Thoracic aorta (tissue), 2 donors: ENCODE measurements at places on chromosomes 12 and 14. TPM values are rescaled to one million over a fixed set of nuclear protein-coding genes. Genes with fewer than 3 reads are reported as not detected.

DNA sequence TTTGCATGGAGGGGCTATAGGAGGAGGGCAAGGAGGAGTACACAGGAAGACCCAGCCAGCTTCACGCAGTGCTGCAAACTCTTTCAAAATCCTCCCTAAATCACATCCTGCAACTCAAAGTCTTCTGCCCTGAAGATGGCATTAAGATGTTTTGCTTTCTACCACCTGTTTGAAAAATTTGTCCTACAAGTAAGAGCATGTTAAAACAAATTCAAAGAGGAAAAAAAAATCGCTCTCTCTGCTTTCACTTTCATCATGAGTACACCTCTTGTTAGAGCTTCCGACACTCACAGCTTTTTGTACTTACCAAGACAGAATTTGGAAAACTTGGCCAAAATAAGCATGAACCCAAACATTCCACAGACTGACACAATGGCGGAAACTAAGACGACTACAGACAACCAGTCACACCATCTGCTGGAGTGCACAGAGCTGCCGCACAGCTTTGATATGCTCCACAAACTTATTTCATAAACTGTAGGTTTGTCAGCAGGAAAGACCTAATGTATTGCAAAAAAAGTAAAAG lies 21.3 kb downstream of the GCH1 start:
- H3K4me3 ChIP-seq: peak overlapping the region; percentile 74
- H3K4me1 ChIP-seq: peaks cover 12% of the 10 kb centered on the region
- H3K36me3 ChIP-seq: no peaks in the 10 kb centered on the region
- H3K27me3 ChIP-seq: no peaks in the 10 kb centered on the region
- H3K27ac ChIP-seq: peak overlapping the region; percentile 41
- DNase-seq: no peak

DNA sequence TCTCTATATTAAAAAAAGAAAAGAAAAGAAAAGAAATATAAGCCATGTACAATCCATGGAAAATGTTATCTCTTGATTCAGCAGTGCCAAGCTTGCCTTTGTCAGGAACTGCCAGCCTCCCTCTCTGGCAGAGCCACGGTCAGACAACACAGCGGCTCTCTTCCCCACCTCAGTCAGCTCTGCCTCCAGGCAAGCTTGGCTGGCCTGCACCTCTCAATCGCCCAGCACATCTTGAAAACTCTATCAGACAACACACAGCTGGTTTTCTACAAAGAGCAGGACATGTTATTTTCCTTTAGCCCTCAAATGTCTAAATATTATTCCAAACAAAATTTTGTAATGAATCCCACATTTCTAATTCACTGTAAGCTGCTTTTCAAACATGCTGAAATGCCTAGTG lies 20.0 kb upstream of the GCH1 start:
- H3K27ac ChIP-seq: no peak overlapping the region
- H3K27me3 ChIP-seq: no peaks in the 10 kb centered on the region
- H3K4me1 ChIP-seq: no peaks in the 10 kb centered on the region
- H3K36me3 ChIP-seq: no peaks in the 10 kb centered on the region
- no peak overlapping the region for H3K4me3 ChIP-seq
- DNase-seq: no peak

GRCh38 chr14:91351512-91351862 lies 66.1 kb downstream of the CCDC88C start:
- H3K27me3 ChIP-seq: no peaks in the 10 kb centered on the region
- no peak overlapping the region for H3K27ac ChIP-seq
- no peaks in the 10 kb centered on the region for H3K36me3 ChIP-seq
- H3K4me1 ChIP-seq: peaks cover 9% of the 10 kb centered on the region
- no peak for DNase-seq
- H3K4me3 ChIP-seq: no peak overlapping the region

NGB gene
- total RNA-seq: not detected

TMEM119 gene
- total RNA-seq: 4.6 TPM

TAS2R50 gene
- 1.5 TPM for total RNA-seq

VAMP1 gene
- total RNA-seq: 29.9 TPM

DNA sequence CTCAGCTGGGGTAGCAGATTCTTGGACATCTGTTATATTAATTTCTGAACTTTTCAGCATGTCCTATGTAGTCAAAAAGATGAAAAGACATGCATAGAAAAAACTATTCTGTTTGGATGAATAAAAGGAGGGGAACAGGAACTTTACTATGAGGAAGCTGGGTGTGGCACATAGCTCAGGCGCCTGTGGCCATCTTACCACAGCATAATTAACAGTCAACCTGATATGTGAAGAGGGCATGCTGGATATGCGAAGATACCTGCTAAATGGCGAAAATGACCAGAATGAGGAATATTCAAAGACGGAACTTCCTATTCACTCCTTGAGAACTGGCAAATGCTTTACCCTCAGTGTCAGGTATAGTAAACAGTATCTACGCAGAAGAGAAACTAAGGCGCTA lies 18.4 kb downstream of the SETD3 start:
- H3K27ac ChIP-seq: no peak overlapping the region
- peaks cover 21% of the 10 kb centered on the region for H3K36me3 ChIP-seq
- H3K4me3 ChIP-seq: no peak overlapping the region
- no peaks in the 10 kb centered on the region for H3K4me1 ChIP-seq
- H3K27me3 ChIP-seq: no peaks in the 10 kb centered on the region

DNA sequence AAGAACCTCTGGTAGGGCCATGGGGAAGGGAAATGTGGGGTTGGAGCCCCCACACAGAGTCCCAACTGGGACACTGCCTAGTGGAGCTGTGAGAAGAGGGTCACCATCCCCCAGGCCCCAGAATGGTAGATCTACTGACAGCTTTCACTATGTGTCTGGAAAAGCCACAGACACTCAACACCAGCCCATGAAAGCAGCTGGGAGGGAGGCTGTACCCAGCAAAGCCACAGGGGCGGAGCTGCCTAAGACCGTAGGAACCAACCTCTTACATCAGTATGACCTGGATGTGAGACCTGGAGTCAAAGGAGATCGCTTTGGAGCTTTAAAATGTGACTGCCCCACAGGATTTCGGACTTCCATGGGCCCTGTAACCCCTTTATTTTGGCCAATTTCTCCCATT lies 97.8 kb downstream of the HMGA2 start:
- no peak for DNase-seq
- no peaks in the 10 kb centered on the region for H3K27me3 ChIP-seq
- H3K27ac ChIP-seq: no peak overlapping the region
- H3K4me3 ChIP-seq: no peak overlapping the region

DNA sequence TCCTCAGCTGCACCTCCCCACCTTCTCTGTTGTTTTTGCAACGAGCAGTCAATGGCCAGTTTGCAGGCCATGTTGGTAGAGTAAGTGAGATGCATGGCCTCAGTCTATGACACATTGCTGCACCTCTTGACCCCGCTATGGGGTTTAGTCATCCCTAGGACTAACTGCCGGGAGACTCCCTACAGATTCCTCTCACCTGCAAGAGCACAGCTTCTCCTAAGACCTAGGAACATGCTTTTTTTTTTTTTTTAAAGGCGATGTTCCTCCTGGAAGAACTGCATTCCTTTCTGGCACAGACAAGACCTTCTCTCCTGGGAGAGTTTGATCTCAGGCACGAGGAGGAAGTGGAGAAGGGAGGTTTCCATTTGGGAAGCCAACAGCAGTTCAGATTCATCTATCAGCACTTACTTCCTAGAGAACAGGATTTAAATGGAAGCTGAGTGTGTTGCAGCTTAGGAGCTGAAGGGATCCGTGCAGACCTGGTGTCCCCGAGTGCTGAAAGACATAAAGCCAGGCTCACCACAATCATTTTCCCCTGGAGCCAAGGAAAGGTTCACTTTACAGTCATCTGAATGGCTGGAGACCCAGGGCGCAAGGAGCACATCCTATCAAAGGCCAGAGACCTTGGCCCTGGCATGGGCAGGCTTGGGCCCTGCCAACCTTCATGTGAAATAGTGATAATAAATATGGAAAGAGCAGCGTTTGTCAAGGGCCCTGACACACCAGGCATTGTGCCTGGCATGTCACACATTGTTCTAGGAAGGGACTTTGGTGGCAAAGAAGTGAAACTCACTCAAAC lies 104.1 kb downstream of the LGMN start:
- peak overlapping the region; percentile 39 for H3K27ac ChIP-seq
- H3K4me1 ChIP-seq: peaks cover 34% of the 10 kb centered on the region
- no peaks in the 10 kb centered on the region for H3K27me3 ChIP-seq

DNA sequence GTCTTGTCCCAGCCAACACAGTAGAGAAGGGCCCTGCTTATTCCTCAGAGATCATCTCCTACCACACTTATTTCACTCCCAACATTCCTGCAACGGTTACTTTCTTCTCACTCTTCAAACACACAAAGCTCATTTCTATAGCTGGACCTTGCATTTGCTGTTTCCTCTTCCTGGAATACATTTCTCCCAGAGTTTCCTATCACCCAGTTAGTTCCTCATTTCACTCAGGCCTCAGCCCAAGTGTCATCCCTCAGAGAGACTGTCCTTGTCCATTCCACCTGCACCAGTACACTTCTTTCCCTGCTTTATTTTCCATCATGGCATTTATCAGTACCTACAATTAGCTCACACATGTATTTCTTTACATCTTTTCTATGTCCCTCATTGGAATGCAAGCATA lies 14.7 kb upstream of the STK38L start:
- H3K27me3 ChIP-seq: no peaks in the 10 kb centered on the region
- H3K4me3 ChIP-seq: no peak overlapping the region
- H3K4me1 ChIP-seq: peaks cover 4% of the 10 kb centered on the region
- H3K36me3 ChIP-seq: no peaks in the 10 kb centered on the region

- no peaks in the 10 kb centered on the region for H3K36me3 ChIP-seq
- no peak overlapping the region for H3K27ac ChIP-seq
- H3K27me3 ChIP-seq: no peaks in the 10 kb centered on the region
- H3K4me3 ChIP-seq: no peak overlapping the region
- no peak for DNase-seq
- peaks cover 5% of the 10 kb centered on the region for H3K4me1 ChIP-seq
These were observed 27.1 kb upstream of the YY1 start for GRCh38 chr14:100211893-100212292.
